Mesothelial cell of epicardium (in vitro differentiated cells): ENCODE measurements at places on chromosomes 12 and 14.

DNA sequence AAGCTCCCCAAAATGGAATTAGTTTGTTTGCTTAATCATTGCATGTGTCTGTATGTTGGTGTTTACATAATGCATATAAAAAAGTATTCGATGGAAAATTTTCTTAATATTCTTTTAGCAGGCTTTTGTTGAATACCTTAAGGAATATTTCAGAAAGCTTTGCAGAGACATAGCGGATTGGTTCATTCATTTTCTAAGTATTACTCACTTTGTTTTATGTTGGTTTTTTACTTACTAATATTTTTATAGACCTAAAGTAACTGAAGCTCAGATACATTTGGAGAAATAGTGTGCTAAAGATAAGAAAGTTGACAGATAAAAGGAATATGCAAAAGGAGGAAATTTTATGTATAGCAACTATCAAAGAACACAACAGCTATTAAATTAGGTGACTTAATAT is 191.0 kb downstream of the ERC1 start:
- DNase-seq = no peak

DNA sequence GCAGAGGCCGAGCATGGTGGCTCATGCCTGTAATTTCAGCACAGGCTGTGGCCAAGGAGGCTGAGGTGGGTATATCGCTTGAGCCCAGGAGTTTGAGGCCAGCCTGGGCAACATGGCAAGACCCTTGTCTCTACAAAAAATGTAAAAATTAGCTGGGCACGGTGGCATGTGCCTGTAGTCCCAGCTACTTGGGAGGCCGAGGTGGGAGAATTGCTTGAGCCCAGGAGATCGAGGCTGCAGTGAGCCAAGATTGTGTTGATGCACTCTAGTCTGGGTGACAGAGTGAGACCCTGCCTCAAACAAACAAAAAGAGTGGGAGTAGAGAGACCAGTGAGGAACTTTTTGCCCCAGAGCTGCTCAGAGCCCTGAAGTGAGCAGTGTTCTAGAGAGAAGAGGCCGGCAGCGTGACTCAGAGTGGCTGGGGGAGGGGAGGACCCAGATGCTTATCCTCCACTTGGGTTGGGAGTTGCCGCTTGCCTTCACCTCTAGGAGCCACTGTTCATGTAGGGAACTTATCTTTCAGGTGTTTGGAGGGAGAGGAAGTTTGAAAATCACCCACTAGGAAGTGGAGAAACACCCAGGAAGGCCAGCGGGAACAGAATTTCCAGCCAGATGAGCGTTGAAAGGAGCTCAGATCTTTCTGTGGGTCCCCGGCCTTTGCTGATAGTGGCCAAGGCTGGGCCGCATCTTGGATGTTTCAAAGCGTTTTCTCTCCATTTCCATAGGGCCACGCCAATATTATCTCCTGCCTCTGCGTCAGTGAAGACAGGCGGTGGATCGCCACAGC is 15.3 kb downstream of the CFAP251 start:
- no peak for DNase-seq

DNA sequence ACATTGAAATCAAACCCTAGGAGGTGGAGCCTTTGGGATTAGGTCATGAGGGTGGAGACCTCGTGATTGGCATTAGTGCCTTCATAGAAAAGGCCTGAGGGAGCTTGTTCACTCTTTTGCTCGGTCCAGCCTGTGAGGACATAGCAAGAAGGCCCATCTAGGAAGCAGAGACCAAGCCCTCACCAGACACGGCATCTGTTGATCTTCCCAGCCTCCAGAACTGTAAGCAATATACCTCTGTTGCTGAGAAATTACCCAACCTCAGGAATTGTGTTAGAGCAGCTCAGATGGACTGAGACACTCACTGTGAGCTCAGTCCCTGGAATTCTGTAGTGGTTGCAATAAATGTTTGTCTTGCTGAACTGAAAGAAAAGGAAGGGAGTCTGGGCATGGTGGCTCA is 116.2 kb upstream of the MAP1LC3B2 start:
- DNase-seq = no peak

DNA sequence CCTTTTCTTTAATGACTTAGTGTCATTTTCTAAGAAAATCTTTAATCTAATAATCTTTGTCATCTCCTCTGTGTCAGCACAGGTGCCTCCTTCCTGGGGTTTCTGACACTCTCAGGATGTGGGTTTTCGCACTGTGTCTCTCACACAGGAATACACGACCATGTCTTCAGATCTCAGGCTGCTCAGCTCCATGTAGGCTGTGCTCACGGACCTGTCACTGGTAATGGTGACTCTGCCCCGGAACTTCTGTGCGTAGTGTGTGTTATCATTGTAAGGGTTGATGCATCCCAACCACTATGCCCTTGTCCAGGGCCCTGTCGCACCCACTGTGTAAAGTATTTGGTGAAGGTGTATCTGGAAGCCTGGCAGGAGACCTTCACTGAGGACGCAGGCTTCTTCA is 647.8 kb downstream of the TMEM121 start:
- no peak for DNase-seq

GRCh38 chr12:68539615-68539952 is 71.1 kb upstream of the RAP1B start:
- no peak for DNase-seq

- DNase-seq = no peak
Observed at GRCh38 chr12:20142956-20143355, 225.4 kb upstream of the PDE3A start.

DNA sequence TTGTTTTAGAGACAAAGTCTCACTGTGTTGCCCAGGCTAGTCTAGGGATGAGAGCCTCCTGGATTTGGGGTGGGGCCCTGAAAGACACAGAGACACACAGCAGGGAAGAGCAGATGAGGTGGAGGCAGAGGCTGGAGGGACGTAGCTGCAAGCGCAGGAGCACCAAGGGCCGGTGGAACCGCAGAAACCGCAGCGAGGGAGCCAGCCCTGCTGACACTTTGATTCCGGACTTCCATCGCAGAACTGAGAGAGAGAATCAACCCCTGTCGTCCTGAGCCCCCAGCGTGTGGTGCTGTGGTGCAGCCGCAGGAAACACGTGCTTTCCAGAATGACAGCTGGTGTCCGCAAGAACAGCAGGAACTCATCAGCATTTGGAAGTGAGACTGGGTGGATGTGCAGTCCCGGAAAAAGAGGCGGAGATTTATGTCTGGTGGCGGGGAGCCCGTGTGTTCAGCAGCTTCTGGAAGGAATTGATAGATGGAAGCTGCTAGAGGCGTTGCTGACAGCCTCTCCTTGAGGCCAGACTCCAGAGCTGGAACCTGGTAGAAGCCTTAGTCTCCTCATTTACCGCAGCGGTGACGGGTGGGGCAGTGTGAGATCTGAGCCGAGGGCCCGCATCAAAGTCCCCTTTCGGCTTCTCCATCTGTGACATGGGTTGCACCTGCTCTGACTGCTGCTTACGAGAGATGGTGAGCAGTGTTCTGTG is 21.9 kb upstream of the KLC1 start:
- DNase-seq = no peak

- DNase-seq = no peak
Observed at GRCh38 chr14:101706509-101707067, 54.9 kb upstream of the PPP2R5C start.

GRCh38 chr14:51056421-51056820 is 38.5 kb downstream of the TRIM9 start:
- no peak for DNase-seq

GRCh38 chr12:46184798-46185595 is 83.8 kb downstream of the SLC38A1 start:
- DNase-seq = no peak

DNA sequence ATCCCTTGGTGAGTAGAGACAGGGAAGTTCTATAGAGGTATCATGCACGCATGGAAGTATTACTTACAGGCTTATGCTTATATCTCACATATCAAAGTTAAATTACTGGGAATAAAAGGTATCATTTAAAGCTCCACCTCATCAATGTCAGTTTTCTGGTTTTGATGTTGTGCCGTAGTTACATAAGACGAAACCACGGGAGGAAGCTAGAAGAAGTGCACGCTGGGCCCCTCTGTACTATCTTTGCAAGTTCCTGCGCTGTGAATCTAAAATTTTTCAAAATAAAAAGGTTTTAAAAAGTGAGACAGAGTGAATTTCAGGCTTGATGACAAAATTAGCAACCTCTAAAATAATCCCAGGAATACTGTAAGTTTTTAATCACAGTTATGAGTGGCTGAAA is 198.1 kb downstream of the ANO2 start:
- DNase-seq = no peak

GRCh38 chr14:69818758-69819191 is 21.7 kb upstream of the SLC10A1 start:
- DNase-seq = peak; percentile 63

- DNase-seq = no peak
Observed at GRCh38 chr12:4037747-4038312, 164.6 kb upstream of the PARP11 start.

DNA sequence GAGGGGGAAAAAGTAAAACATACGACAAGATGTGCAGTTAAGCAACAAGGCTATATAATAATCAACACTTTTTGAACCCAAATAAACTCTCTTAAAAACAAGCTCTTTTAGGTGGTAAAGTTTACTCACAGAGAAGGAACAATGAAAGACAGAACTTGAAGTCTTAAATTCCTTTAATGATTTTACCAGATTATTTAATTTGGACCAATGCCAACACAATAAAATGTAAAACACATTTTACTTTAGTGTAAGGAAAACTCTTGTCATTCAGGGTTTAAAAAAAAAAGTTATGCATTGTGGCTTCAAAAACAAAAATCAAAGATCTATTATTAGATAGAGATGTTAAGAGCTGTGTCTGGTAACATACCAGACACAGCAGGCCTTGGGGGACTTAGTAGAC is 13.1 kb downstream of the TSPAN8 start:
- no peak for DNase-seq

- no peak for DNase-seq
Observed at GRCh38 chr14:69664865-69665526, 53.6 kb downstream of the SUSD6 start.

- DNase-seq = no peak
Observed at GRCh38 chr12:25063873-25064628, 115.2 kb upstream of the BCAT1 start.

DNA sequence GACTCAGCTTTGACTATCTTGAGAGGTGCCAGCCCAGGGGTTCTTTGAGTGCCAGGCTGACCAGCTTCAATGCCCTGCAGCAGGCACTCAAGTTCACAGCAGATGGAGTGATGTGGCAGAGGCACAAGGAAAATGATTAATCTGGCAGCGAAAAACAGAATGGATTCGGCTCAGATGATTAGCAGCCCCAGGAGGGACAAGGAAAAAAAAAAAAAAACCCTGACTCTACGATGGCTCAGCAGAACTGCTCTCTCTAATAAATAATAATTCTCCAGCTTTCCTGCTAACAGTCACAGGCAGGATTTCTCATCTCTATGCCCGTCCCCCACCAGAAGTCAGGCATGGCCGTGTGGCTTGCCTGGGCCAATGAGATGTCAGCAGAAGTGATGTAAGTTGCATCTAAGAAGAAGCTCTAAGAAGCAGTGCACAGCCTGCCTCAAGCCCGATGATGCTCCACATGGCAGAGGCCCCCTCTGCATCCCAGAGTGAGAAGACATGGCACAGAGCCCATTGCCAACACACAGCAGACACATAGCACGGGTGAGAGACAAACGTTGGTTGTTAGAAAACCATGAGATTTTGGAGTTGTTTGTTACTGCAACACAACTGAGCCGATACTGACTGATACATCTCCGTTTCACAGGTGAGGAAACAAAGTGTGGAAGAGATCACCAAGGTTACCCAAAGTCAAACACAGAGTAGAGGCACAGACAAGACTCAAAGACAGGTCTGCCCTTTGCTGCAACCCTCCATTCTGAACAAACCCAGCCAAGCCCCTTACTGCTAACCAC is 111.0 kb downstream of the SCARB1 start:
- DNase-seq = no peak

GRCh38 chr12:64675795-64676194 is 65.5 kb downstream of the RASSF3 start:
- DNase-seq = no peak

DNA sequence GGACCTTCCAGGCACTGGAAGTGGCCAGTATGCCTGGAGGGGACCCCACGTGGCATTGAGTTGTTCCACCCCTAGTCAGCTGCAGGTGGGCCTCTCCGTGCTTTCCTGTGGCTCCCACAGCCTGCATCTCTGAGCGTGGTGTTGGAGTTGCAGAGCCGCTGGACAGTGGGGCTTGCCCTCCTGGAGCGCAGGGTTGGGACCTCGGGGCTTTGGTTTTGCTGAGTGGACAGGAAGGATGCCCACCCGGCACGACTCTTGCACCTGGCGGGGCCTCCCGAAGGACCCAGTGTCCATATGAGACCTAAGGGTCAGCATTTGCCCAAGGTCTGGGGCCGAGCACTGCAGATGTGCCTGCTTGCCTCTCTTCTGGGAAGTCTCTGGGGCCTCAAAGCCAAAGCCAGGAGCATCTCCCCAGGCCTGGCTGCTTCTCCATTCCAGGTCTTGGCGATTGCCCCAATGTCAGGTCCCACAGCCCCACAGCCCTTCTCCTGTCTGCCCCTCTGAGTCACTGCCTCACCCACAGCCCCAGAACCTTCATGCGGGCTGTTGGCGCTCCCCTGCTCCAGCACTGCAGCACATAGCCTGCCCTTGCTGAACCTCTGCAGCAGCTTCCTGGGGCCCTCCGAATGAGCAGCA is 1.5 kb downstream of the PACS2 start:
- DNase-seq = no peak

DNA sequence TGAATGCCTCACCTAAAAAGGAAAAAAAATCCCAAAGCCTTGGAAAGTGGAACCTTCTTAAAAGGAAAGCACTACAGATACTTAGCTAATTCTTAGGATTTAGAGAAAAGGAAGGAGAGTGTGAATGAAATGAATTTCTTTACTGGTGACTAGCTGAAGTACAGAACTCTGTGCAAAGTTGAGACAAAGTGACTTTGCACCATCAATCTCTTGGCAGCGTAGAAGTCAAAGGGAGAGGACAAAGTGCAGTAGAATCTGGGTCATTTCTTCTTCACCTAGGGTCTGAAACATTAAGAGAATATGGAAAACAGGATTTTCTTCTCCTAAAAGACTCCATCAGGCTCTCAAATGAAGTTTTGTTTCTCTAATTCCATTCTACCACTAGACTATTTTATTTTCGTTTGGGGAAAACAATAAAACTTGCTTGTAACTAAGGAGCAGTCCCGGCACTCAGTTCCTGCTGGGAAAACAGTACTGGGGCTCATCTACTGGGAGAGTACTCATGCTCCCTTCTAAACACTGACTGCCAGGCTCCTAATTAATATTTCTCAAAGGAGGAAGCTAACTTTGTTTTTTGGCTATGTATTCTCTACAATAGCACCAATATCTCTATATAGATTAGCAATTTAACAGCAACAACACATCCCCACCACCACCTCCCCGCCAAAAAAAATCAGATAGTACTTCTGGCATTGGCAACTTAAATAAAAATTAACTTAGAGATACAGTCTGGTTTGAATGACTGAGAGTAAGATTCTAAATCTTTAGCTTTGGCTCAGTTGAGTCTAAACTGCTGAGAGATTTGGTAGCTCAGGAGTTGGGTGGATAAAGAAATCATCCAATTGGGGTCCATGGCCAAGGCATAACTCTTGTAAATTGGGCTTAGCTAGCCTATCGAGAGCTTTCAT is 110.7 kb downstream of the SLC15A5 start:
- no peak for DNase-seq
